ENCODE measurements at places on chromosomes 7 and 10.

- DNase-seq: no peak
Measured at GRCh38 chr7:31418928-31419327, 78.4 kb upstream of the NEUROD6 start.

- DNase-seq: no peak
Measured at GRCh38 chr10:19570120-19570519, 246.1 kb upstream of the PLXDC2 start.

- no peak for DNase-seq
Measured at GRCh38 chr10:324593-324992, 189.3 kb downstream of the ZMYND11 start.

GRCh38 chr7:105097619-105098018 is 83.6 kb downstream of the KMT2E start:
- DNase-seq: peak; percentile 37

GRCh38 chr10:84375011-84375410 is 46.6 kb downstream of the CCSER2 start:
- peak; percentile 45 for DNase-seq

DNA sequence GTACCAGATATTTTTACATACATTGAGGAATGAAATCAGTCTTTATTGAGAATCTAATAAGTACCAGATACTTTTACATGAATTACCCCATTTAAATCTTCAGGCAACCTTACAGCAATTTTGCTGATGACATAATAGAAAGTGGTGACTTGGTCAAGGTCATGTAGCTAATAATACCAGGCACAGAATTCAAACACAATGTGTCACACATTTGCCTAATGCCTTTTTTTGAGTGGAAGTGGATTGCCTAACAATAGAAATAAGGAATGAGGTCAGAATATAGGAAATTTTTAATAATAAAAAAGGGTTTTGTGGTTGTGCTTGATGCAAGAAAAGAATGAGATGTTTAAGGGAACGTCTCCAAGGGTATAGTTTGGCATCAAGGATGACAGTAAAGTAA is 466.6 kb upstream of the IGFBP3 start:
- DNase-seq: no peak

- DNase-seq: no peak
Measured at GRCh38 chr7:105278973-105279687, 109.6 kb downstream of the SRPK2 start.

DNA sequence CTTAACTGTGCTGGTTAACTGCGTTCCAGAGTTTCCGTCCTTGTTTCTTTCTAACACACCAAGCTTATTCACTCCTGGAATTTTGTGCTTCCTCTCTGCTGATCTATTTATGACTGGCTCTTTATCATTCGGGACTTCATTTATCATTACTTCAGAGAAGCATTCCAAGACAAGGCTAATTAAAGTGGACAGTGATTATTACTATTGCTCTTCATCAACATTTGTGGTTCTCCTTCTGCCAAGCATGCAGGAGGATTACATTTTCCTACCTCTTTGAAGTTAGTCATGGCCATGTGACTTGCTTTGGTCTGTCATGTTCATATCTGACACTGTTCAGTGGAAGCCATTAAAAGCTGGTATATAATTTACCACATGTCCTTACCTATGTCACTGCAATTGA is 172.4 kb upstream of the AGR3 start:
- no peak for DNase-seq

DNA sequence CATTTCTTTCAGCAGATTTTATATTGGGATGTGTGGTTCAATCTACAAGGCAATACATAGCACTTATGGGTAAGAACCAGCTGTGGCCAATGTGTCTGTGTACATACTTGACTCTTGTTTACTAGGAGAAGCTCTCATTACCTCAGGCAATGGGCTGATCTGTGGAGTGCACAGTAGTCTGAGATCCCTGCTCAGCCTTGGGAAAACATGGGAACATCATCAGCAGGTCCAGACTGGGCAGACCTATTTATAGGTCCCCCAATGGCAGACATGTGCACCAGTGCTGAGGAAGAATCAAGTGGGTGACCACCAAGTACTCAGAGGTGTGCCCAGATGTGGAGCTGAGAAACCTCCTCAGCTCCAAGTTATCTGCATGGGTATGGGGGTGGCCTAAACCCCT is 349.7 kb downstream of the KIF20B start:
- no peak for DNase-seq

DNA sequence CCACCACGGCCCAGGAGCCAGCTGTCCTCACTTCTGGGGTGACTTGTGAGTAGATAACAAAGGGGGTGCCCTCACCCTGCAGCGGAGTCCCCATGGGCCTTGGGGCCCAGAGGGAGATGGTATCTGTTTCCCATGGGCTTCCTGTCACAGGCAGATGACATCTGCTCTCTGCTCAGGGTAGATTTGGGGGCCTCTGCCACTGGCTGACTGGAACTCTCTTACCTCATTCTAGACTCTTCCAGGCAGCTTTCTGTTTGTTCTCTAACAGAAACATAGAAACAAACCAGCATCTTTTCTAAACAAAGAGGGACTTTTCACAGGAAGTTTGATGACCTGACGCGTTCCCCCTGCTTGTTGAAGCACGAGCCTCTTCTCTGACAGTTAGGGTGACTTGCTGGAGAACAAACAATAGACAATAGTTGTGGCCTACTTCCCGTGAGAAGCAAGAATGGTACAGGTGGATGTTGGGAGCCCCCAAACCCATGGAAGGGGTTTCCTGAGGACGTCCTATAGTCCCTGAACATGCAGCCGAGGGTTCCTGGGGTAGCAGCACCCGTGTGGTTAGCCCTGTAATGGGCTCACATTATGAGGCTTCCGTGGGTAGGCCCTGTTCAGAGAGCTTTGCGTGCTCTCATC is 61.6 kb downstream of the GRK5 start:
- DNase-seq: no peak

DNA sequence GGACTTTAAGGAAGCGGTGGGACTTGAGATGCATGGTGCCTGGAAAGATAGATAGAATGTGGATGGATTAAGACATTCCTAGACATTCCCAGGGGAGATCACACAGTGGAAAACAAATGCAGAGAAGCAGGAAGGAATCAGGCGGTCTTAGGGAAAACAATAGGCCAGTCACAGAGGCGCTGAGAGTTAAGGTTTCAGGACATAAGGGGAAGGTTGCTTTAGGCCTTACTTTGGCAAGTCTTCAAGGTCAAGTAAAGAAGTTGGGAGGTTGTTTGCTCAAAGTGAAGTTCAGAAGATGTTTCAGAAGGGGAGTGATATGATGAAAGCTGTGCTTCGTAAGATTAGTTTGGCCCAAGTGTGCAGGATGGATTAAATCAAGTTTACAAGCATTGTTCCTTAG is 109.4 kb downstream of the SUGCT start:
- DNase-seq: no peak

DNA sequence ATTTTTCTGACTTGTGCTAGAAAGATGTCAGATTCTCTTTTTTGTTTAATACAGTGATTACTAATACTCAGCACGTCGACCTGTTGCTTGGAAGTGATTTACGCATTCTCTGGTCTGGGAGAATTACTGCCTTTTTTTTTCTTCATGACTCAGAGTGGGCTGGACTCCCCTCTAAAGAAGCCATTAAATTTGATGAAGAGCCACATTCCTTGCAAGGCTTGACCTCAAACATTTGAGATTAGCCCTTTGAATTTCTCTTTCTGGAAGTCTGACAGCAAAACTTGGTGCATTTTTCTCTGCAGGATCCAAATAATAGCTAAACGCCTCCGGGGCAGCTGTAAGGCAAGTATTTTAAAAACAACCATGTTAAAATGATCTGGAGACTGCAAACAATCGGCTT is 171.6 kb downstream of the GALNT17 start:
- no peak for DNase-seq

- DNase-seq: no peak
Measured at GRCh38 chr10:23189024-23189423, 3.1 kb upstream of the PTF1A start.

DNA sequence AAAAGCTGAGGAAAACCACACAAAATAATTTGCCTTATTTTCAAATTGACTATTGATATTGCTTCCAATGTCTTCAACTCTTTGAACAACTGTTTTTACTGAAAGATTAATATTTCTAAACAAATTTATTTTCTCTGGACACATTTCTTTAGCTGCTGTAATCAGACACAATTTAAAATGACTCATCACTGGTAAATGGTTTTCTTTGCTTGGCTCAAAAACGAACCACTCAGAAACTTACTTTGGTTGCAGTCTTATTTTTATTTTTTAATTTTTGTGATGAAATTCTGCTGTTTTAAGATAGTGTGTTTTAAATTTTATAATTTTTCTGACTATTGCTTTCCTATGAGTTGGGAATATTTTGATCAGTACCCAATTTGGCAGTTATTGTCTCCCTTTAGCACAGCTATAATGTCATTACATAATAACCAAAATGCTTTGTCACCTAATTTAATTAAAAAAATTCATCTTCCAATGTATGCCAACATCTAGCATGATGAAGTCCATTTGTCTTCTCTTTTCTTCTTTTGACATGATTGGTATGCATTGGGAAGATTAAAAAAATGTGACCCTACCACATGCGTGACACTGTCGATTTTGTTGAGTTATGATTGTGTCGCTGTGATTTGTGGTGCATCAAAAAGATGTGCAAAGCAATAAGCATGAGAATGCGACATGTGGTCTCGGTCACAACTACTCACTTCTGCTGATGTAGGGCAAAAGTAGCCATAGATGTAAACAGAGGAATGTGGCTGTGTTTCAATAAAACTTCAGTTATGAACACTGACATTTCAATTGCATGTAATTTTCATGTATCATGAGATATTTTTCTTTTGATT is 222.3 kb downstream of the SUGCT start:
- no peak for DNase-seq

DNA sequence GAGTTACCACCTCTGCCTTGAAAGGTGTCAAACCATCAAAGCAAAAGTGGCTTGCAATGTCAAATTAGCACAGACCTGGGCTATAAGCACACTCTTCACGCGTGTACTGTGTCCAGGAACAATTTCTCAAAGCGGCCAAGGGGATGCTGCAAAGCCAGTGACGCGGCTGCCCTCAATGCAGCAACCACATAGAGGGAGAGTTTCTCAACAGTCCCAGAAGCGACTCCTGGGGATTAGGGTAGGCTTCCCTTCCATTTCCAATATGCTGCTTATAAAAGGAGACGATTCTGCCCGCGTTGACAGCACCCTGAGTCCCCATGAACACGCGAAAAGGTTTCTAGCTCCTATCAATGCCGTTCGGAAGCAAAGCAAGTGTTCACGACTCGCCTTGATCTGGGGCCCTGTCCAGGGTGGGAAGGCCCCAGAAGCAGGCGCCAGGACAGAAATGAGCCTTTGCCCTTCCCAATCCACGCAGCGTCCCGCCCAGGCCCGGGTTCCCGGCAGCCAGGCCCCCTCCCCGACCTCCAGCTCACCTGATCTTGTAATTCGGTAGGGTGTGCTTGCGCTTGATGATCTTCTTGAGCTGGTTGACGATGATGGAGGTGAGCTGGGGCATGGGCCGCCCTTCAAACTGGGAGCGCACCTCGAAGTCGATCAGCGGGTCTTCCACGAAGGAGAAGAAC is 1.3 kb downstream of the PDZD8 start:
- DNase-seq: no peak

- DNase-seq: no peak
Measured at GRCh38 chr7:88737632-88738031, 21.9 kb upstream of the ZNF804B start.

DNA sequence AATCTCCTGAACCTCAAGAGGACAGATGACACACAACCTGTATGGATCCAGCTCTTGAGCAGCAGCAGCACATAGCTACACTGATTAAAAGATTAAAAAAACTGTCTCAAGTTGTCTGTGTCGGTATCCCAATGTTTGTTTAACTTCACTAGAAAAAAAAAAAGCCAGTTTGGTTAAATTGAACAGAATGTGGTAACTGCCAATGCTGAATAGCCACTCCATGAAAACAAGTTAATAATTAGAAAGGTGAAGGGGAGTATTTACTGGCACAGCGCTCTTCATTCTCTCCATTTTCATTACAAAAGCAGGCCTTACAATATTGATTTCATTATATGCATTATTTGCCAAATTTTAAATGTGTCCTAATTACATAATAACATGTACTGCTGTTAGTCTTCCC is 47.6 kb downstream of the GDI2 start:
- no peak for DNase-seq

DNA sequence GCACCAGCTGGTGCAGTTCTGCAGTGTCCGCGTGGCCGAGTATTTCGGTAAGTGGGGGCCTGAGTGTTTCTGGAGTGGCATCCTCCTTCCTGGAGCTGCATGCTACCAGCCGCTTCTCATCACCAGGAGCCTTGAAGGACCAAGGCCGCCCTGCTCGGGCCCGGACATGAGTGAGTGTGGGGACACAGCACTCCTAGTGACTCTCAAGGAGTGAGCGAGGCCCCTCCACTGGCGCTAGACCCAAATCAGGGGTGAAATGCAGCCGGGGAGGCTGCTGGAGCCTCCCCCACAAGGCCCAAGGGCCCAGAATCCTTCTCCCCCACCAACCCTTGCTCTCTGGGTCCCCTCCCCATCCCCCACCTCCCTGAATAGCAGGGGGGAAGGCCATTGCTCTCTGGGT is 48.0 kb downstream of the CAMK2B start:
- no peak for DNase-seq

- no peak for DNase-seq
Measured at GRCh38 chr10:132988988-132989387, 46.6 kb upstream of the CFAP46 start.

DNA sequence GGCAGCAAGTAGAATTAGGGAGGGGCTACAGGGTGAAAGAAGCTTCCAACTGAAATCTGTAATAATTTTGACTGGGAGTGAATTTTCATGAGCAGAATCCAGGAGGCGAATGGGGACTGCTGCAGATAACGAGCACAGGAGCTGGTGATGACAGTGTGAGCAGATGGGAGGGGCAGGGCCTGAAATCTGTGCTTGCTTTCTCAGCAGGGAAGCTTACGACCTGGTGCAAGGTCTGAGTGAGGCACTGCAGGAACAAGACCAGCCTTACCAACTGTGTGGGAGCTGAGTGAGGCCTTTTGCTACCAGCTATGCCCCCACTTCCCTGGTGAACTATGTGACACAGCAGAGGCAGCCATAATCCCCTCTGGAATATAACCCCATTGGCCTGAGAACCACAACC is 109.8 kb downstream of the HPSE2 start:
- no peak for DNase-seq

GRCh38 chr10:101941871-101942270 is 98.3 kb upstream of the KCNIP2 start:
- no peak for DNase-seq

GRCh38 chr10:132449051-132449810 is 52.2 kb downstream of the PWWP2B start:
- DNase-seq: no peak

- no peak for DNase-seq
Measured at GRCh38 chr10:3031490-3031889, 35.9 kb upstream of the PFKP start.

GRCh38 chr10:80104066-80104926 is 25.8 kb downstream of the TMEM254 start:
- peak; percentile 26 for DNase-seq

DNA sequence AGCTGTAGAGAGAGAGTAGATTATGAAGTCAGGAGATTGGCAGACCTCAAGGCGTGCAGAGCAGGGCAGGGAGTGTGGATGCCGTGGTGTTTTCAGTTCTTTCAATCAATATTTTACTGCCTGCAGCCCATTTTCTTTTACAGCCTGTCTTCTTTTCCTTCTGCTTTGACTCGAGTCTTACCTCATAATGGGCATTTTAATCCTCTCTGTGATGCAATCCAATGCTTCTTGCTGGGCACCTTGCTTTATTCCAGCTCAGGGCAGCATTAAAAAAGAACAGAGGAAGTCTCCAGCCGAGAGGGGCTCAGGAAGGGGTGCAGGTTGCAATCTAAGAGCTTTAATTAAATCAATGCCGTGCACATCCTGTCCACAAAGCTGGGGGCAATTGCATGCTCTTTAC is 839.0 kb downstream of the LRMDA start:
- DNase-seq: no peak

- DNase-seq: peak; percentile 67
Measured at GRCh38 chr10:31426401-31426800, 107.4 kb downstream of the ZEB1 start.
